Osteocyte (in vitro differentiated cells): ENCODE measurements at places on chromosomes 13 and 19.

DNA sequence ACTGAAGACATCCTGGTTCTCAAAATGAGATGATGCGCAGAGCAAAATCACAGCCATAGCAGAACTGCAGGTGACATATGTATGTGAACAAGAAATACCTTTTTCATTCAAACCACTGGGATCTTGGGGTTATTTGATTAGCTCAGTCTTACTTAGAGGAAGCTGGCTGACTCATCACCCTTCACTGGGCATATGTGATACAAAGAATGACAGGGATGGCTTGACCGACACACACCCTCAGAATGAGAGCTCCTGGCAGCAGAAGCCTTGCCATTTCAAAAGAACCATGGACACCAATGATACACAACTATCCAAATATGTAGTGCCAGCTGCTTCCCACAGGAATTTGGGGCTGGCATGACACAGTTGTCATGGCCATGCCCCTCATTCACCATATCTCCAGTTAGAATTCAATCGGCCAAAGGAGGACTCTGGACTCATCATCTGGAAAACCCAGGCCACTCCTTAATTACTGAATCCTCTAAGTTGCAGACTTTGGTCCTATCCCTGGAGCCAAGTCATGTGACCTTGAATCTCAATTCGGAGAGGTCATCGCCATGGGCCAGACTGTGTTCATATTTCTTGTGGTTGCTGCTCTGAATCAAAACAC is 115.8 kb downstream of the KATNAL1 start:
- no peak for DNase-seq

DNA sequence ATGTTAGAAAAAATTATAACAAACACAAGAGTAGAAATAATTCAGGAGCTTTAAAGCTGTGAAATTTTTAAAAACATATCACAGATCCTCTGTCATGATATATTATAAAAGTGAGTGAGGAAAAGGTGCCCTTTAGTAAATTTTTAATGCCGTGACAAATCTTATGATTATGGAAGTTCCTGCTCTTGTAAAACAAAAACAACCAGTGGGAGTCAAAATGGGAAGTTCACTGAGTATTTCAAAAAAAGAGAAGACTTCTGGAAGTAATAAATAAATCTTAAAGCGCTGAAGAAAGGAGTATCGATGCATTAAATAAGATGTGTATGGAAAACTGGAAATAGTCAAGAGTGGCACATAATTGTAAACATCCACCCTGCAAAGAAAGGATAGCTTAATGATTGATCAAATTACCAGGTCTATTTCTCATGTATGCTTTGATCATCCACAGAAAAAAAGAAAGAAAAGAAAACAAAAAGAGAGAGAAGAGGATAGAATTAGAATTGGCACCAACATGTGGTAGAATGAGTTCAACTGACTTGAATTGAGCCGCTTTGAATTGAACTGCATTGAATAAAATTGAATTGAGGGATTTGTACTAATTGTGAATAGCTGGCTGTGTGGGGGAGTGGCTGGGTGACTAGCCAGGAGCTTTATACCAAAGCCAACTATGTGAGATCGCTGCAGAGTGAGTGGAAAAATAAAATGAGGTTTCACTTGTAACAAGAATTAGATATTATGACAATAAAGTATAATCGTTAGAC is 647.6 kb upstream of the SPRY2 start:
- DNase-seq: no peak

DNA sequence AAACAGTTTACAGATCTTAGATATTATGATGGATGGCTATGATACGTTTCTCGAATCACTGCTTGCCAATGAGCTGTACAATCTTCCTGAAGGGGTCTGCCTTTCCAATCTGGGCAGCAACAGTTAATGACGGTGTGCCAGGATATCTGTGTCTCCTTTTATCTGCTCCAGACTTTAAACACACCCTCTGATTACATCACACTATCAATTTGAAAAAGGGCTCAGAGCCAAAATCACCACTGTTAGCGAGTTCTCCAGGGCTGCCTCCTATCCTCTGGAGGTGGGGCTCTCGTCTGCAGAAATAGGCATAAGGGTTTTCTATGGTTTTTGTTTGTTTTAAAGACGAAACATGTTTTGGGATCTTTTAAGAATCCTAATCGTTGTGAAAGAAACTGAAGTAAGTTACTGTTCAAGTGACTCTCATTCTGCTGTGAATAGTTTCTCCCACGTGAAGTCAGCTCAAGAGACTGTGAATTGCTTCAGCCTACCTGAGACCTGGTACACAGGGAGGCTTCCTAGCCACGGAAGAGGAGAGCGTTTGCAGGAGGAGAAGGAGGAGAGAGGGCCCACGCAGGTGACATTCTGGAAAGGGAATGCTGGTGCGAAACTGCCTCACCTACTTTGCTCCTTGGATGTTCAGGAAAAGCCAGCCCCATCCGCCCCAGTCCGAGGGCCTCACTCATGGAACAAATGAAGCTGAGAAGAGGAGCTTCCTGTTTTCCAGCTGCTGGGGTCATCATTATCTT is 15.2 kb upstream of the GJA3 start:
- no peak for DNase-seq

GRCh38 chr13:21364916-21365315 is 94.2 kb downstream of the ZDHHC20 start:
- DNase-seq: no peak
